Progenitor cell of endocrine pancreas (in vitro differentiated cells): ENCODE measurements at places on chromosomes 4 and X.

- no peak for DNase-seq
These were observed 30.4 kb downstream of the LAMTOR3 start for GRCh38 chr4:99863804-99864203.

DNA sequence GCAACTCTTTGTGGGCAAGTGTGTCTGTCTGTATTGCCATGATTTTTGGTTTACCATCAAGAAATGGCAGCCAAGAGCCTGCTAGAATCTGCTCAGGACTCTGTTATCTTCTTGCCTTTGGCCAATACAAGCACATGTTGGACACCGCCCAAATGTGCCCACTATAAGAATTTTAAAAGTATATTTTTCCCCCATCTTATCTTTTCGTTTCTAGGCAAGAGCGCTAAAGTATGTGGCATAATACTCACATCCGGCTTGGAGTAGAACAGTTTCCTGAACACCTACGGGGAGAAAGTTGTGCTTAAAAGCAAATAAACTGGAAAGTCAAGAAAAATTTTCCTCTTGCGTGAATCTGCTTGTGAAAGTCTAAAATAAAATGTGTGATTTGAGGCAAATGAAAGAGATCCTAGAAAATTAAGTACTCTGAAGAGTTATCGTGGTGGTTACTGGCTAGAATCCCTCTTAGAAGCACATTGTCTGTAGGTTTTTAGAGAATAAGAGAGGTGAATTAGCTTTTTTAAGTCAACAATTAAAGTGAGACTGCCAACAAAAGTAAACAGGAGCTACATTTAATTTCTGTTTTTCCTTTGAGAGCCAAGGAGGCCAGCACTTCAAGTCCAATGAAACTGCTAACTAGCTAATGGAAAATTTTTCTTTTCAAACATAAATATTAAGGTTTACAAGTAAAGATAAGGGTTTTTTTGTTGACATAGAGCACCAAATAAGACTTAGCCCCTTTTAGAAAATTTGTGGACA is 220.2 kb downstream of the SOWAHB start:
- no peak for DNase-seq

DNA sequence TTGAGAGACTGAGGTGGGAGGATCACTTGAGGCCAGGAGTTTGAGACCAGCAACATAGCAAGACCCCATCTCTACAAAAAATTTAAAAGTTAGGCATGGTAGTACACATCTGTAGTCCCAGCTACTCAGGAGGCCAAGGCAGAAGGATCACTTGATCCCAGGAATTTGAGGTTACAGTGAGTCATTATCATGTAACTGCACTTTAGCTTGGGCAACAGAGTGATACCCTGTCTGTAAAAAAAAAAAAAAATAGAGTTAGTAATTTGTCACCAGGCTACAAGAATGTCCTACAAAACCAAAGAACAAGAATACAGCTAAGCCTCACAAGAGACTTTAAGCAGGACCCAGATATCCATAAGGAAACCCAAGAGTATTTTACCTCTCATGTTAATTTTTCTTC is 27.0 kb upstream of the RAB28 start:
- no peak for DNase-seq

DNA sequence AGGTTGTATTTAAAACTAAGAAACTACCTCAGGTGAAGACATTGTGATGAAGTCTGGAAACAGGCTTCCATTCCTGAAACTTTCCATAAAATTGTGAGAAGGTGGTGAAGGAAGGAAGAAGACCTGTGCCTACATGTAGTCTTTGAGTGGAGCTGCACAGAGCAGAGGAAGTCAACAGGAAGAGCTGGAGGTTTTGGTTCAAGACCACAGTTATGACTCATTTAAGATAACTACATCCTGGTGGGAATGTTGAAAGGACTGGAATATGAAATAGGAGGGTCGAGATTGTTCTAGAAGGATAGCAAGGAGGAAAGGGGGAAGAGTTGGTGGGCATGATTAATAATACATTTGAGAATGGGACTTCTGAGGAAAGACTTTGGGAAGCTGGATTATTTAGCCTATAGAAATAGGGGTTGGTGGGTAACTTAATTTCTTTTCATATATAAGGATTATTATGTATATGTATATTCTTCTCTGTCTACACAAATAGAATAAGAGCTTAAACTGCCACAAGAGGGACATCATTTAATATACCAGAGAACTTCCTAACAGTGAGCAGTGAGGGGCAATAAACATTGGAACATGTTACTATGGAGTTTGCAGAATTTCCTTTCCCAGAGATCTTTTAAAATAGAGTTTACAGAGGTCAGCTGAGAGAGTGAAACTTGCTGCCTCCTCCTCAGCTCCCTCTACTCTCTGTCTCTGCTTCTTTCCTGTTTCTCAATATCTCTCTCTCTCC is 23.5 kb downstream of the AWAT2 start:
- no peak for DNase-seq

DNA sequence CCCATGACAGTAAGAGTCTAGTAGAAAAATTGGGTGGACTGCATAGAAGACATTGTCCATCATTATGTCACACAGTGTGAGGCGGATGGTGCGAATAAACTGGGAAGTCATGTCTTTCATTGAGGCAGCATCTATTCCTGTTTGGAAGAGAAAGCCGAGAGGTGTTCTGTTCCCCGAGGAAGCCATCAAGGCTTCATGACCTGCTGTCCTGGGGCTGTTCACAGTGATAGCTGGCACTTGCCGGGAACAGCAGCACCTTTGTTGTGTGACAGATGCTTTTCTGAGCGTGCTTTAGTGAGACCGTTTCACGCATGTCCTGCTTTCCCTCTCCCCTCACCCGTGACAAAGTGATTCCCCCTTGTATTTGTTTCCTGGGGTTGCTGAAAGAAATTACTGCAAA is 20.3 kb downstream of the RGS12 start:
- DNase-seq = no peak
